ENCODE measurements at places on chromosomes 4 and X.

GRCh38 chrX:149274516-149275105 lies 230.5 kb downstream of the IDS start:
- no peak for DNase-seq

DNA sequence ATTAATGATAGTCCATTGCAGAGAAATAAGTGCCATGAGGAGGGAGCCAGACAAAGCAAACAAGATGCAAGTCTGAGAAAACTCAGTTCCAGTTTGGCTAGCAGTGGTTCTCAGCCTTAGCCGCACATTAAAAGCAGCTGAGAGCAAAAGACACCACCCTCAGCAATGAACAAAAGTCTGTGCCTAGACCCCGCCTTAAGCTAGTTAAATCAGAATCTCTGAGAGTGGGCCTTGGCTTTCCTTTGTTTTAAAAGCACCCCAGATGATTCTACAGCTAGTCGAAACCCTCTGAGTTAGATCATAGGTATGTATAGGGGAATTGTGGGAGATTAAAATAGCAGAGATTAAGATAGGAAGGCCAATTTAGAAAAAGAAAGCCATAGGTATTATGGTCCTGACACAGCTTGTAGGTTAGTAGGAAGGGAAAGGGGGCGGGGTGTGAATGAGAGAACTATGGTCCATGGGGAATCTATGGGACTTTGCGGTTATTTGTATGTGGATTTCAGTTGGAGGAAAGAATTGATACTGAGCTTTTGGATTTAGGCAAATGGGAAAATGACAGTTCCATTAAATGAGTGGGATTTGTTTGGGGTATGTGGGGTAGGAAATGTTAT lies 12.0 kb downstream of the SPRY1 start:
- no peak for DNase-seq

DNA sequence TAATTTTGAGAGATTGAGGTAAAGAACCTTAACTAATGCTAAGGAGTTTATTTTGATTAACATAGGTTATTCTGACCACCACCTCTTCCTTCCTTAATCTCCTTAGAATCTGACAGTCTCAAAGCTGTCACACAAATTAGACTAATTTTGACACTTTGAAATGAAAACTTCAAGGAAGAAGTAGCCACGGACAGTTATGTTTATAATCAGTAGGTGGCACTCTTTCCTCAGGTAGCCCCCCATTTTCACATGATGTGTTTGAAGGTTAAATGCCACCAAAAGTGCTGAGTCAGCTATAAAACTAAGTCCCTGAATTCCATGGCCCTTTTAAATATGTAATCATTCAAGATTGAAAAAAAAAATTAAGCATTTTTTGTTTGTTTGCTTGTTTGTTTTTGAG lies 22.4 kb downstream of the TMEM33 start:
- no peak for DNase-seq

DNA sequence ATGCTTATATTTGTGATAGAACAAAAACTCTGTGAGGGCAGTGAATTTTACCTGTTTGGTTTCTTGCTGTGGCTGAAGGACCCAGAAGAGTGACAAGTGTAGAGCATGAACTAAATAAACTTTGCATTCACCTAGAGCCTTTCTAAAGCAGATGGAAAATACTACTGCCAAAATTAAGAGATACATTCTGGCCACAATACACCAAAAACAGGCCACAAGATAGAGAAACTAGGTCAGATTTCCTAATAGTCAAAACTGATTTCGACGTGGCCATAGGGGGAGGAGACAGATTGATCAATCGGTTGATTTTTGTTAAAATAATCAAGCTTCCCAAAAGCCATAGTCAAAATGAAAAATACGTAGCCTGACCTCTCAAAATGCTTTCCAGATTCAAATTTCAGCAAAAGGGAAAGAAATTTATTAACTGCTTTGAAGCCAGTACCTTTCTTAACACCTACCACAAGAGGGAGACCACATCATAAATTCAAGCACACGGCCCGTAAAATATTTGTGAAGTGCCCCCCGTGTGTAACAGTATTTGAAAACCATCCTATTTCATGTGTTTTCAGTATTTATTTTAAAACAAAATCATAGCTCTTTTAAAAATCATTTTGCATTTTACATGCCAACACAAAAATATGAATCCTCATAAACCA lies 132.4 kb downstream of the CORIN start:
- DNase-seq = no peak

GRCh38 chr4:165380805-165381204 lies 2.0 kb downstream of the CPE start:
- no peak for DNase-seq

DNA sequence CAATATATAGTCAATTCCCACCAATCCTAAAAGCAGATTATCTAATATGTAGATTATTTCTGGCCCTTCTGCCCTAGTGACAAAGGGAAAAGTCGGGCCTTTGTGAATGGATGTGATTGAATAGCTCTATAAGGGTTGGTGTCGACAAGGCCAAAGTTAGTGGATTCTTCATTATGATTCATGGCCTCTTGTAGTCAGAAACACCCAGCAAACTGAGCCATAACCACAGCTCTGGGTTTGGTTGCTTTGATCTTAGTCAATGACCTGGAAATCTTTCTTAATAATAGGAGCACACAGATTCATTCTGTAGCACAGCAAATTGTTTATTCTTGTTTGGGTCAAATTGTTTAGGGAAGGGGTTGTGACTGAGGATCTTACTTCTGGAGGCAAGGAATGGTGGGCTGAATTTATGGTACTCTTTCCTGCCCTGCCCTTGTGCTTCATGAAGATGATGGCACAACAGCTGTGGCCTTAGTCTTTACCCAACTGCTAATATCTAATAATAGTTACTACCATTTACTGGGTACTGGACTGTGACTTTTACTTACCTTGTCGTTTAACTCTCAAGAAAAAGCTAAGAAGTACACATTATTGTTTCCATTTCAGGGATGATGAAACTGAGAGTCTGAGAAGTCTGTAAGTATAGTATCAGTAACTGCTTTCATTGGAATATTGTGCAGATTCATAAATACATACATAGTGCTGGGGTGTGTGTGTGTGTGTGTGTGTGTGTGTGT lies 74.0 kb downstream of the AFF2 start:
- DNase-seq = no peak

Measured in stimulated activated CD8-positive, alpha-beta memory T cell treated with anti-CD3 and anti-CD28 coated beads, Interleukin-4, amount 100 ng/mL, for 4 hours (primary cell).